Fibroblast of mammary gland (primary cell): ENCODE measurements at places on chromosomes 4 and X.

- peak; percentile 57 for DNase-seq
These were observed 11.2 kb upstream of the RNF175 start for GRCh38 chr4:153771046-153771445.

GRCh38 chr4:182518421-182518820 is 275.2 kb downstream of the TENM3 start:
- no peak for DNase-seq

GRCh38 chr4:13493793-13494192 is 9.7 kb upstream of the RAB28 start:
- no peak for DNase-seq

DNA sequence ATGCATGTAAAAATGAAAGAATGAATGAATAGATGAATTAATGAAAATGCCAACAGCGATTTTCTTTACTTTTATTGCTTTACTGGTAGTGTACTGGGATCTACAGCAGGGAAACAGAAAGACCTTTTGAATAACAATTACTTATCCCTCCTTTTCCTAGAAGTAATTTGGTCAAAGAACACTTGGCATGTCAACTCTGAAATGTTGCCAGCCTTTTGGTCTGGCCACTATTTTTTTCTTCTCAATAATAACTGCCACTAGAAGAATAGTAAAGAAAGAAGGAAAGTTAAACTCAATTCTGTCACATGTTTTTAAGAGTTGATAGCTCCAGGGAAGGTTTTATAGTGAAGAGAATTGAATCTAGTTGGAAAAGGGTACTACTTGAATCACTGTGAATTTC is 52.9 kb downstream of the EPHA5 start:
- DNase-seq, result no peak

DNA sequence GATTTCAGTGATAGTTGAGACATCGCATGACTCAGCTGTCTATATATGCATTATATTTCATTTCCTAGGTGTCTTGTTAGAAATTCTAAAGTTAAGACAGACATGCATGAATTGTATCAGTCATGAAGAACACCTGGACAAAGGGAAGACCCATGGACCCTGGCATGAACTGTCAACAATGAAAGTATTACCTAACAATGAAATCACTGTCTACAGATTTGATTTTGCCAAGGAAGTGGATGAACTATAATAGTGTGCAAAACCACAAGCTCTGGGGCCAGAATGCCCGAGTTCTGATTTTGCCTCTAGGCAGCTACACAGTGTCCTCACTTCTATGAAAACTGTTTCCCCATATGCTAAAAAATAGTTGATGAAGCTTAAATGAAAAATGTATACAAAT is 386.1 kb downstream of the NLGN4X start:
- DNase-seq, result no peak

DNA sequence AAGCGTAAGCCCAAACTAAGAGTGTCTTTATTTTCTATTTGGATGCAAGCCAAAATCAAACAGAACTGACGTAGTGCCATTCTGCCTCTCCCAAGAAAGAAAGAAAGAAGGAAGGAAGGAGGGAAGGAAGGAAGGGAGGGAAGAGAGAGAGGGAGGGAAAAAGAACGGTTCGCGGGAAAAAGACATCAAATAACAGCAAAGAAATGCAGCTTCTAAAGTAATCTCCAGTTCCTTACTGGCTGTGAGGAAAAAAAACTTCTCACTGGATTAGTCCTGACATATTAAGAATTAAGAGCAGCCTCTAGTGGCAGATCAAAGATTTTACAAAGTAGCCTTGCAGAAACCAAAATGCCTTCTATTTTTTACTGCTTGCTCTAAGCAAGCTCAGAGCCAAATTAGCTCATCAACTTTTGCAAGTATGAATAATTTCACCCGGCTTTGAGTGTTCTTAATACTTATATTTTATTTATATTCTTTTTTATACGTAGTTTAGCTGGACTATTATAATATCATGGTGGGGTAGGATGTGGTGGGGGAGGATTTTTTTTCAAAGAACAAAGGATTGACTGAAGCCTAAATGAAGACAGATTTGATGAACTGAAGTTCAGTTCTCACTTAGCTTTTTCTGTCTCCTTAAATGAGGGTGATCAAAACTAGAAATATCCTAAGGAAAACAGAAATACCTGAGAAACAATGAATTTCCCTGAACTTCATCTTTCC is 36.6 kb downstream of the PITX2 start:
- DNase-seq, result peak; percentile 76

GRCh38 chrX:108270280-108270679 is 167.9 kb downstream of the COL4A6 start:
- DNase-seq, result no peak

GRCh38 chr4:153156263-153156662 is 48.0 kb upstream of the TRIM2 start:
- DNase-seq, result no peak

DNA sequence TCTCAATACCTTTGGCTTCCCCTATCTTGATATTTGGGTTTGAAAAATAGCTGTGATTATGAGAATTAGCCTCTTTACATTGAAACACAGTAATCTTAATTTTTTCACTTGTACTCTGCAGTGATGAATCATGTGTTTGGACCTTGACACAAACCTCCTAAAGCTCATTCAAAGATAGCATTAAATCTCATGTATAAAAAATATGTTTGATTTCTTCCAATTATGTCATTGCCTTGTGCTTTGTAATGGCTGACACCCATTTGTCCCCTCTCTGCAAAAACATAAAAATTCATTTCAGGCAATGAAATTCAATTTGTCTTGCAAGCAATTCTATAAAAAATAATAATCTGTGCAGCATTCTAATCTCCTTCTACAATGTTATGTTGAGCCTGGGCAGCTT is 422.4 kb upstream of the BOD1L1 start:
- no peak for DNase-seq

DNA sequence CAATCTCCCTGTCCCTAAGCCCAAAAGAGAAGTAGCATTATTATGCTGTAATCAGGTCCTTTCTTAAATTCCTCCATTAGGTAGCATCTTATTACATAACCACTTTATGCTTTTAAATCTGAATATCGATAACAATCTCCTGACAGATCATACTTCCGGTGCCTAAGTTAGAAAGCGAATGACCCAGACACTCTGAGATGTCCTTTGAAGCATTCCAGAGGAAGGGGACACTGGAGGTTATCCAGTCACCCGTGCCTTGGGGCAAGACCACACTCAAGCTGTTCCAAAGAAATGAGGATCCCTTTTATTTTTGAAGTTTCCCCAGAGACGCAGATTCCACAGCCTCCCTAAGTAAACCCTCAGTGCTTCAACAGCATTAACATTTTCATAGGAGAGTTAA is 125.7 kb downstream of the PALLD start:
- DNase-seq, result no peak

GRCh38 chrX:331151-331824 is 12.7 kb upstream of the GTPBP6 start:
- DNase-seq, result peak; percentile 49

DNA sequence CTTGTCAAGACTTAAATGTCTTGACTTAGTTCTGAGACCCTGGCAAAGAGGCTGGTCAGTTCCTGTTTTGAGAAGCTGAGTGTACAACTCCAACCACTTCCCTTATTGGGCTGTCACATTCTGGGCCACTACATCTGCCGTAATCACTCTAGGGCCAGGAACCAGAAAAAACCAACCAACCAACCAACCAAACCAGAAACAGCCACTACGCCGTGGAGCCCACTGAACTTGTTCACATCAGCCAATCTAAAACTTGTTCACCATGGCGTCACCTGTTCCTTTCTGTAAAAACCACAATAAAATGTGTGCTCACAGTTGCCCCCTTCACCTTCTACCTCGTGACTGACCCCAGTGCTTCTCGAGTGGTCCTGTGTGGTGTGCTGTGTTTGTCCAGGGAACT is 107.3 kb downstream of the JADE1 start:
- no peak for DNase-seq

DNA sequence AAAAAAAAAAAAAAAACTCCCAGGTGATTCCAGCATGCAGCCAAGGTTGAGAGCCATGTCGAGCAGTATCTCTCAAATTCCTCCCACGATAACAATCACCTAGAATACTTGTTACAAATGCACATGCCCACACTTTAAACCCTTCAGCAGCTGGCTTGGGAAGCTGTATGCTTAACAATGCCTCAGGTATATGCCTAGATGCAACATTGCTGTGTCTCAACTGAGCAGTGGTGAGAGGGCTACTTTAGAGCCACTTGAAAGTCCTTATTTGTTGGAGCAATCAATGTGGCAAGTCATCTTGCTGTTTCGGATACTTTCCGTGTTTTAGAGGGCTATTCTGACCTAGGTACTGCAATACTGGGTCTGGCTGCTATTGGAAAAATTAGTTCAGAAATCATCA is 487.4 kb downstream of the INPP4B start:
- DNase-seq, result no peak

DNA sequence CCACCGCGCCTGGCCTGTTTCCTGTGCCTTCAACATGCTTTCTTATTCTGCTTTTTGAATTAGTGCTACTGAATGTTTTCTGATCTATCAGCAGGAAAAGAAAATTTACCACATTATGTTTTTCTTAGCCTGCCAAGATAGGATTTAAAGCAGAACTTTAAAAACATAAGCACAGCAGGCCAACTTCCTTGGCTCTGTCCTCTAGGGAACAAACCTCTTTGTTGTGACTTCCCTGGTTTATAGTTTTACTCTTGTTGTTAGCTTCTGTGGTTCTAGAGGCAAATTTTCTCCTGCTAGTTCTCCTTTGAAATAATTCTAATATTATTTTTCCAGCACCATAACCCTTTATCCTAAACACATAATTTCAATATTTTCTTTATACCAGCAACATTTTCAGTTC is 605.1 kb downstream of the ADGRL3 start:
- DNase-seq, result no peak

DNA sequence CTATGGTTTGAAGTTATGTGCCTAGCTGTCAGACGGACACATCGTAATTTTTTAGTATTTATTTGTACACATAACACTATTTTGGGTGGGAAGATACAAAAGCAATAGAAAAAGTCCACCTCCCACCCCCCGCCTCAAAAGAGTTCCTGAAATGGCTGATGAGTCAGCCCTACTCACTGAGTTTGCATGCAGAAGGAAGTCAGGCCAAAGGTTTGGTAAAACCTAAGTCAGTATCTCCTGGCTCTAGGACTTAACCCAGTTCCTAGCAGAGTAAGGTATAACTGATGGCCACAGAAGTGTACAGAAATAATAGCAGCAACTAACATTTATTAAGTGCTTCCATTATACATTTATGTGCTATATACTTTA is 2.9 kb upstream of the KLHL2 start:
- peak; percentile 69 for DNase-seq

DNA sequence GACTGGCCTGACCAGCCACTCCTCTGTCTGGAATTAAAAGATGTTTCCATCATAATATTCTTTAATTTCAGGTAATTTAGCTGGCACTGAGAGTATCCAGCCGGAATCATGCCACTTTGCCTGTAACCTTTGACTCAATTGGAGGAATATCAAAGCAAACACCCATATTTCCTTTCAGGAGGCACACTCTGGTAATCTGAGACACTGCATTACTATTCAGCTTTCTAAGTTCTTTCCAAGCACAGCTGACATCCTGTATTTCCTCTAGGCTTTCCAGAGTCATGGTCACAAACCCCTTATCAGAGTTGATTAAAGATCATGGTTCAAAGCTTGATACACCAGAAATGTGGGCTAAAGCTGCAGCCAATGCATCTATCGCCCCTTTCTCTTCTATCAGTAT is 29.3 kb downstream of the INTS12 start:
- peak; percentile 12 for DNase-seq

DNA sequence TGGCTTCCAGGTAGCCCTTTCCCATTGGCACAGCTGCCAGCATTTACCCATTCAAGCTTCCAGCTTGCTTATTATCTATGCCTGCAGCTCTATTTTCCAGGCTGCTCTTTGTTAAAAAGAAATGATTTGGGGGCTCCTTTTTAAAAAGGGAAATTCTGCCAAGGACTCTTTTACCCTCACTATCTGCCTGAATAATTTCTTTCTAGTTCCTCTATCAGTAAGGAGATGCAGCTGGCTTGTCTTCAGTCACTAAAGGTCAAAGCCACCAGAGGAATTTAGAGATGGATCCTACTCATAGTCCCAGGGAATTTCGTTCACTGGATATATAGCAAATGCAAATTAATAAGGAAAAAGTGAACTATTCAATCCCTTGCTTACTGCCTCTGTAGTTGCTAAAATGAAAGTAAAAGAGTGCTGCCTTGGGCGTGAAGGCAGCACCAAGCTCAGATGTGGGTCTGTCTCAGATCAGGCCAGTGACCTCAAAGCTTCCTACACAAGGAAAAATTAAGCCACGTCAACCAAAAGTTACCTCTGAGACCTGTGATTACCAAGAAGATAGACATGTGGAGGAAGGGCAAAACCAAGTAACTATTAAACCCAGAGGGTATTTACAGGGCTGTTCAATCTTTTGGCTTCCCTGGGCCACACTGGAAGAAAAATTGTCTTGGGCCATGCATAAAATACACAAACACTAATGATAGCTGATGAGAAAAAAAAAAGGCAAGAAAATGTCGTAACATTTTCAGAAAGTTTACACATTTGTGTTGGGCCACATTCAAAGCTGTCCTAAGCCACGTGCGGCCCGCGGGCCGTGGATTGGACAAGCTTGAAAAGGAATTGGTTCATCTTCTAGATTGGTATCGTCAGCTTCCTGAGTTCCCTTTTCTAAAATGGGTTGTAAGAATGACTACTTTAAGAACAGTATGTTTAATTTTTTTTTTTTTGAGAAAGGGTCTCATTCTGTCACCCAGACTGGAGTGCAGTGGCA is 5.3 kb downstream of the ARSF start:
- DNase-seq, result no peak

DNA sequence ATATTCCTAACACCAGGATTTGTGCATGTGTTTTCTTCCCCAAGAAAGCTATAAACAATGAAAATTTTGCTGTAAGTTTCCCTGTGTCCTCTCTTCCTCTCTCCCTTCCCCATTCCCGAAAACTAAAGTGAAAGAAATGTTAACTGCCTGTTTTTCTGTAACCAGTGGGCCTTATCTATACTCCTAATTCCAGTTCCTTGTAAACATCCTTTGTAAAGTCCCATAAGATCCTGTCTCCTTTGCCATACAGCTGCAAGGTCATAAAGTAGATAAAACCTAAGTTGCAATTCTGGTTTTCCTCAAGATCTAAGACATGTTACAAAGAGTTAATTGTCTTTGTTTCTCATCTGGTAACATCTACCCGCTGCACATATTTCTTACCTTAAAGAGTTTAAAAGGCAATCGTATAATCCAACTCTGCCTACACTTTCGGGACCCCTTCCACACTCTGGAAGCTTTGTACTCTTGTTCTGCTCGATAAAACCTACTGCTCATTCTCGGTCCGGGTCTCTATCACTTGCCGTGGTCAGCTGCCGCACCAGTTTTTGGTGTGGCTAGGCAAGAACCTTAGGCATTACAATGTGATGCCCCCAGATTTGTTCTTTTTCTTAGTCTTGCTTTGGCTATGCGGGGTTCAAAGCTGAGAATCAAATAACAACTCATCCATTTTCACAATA is 20.5 kb downstream of the UGT2B7 start:
- DNase-seq, result no peak

DNA sequence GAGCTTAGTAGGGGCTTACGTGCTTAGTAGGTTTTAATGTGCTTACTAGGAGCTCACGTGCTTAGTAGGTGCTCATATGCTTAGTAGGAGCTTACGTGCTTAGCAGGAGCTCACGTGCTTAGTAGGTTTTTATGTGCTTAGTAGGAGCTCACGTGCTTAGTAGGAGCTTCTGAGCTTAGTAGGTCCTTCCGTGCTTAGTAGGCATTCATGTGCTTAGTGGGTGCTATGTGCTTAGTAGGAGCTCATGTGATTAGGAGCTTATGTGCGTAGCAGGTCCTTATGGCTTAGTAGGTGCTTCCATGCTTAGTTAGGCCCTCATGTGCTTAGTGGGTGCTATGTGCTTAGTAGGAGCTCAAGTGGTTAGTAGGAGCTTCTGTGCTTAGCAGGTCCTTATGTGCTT is 59.4 kb downstream of the SHOX start:
- DNase-seq, result no peak

- DNase-seq, result no peak
These were observed 395.6 kb downstream of the MAPK10 start for GRCh38 chr4:85964298-85964697.
